ENCODE measurements at places on chromosomes 2 and 18.

DNA sequence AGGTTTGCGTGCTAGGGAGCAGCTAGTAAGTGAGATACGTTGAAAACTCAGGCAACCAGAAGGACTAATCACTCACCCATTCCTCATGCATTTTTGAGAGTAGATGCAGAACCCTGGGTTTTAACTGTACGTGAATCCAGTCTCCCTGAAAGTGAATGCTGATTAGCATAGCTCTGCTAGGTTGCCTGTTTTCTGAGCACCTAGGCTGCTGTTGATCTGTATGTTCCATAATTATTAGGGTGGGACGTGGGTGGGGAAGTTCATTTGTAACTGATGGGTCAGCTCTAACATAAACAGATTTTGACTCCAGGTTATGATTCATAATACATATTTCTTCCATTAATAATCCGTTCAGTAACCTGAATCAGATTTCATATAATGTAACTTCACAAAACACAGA lies 379.0 kb upstream of the FANCL start:
- DNase-seq: no peak

DNA sequence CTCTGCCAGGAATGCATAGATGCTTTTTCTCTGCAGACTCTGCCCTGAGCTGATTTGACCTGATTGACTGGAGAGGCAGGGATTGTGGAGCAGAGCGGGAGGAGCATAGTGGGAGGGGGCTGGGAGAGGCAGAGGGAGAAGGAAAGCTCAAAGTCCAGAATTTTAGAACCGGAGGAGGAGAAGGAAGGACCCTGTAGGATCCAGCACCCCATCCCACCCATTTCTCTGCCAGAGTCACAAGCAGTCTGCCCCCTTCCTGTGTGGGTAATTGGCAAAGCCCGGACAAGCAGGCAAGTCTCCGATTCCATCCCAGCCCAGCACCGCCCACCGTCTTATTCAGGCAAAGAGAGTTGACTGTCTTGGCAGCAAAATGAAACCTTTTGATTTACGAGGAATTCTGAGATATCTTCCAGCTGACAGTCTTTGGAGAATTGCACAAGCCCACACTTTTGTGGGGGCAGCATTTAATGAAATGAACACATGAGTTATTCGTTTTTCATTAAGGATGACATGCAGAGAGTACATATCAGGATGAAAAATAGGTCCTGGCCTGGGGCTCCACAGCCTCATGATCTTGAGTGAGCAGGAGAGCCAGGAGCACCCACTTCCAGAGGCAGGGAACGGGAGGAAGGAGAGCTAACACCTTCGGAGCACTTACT lies 103.1 kb downstream of the MCFD2 start:
- peak; percentile 92 for DNase-seq

- no peak for DNase-seq
Observed at GRCh38 chr2:177606636-177607035, 214.1 kb downstream of the AGPS start.

DNA sequence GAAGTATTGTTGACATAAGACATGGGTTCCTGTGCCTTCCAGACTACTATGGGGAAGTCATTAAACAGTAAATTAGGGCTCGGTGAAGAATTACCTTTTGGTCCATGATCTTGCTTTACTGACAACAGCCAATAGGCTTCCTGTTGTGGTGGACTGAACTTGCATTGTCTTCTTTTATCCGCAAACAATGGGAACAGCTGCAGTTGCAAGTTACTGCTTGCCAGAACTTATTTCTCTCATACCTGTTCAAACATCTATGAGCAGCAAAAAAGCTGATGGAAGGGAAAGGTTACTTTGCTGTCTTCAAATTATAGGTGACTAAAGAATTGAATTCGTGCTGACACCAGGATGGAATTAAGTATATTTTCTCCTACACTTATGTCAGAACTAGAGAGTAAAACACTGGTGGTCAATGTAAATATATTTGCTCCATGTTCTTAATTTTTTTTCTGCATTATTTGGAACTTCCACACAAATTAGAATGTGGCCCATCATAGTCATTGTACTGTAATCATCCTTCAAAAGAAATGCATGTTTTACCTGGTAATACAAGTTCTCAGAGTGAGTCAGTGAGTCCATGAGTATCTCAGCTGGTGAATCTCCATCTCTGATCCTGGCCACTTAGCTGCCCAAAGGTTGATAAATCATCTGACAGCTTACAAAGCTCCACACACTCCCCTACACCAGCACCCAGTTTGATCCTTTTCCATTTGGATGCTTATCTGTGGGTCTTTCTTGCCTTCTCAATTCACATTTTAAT lies 37.3 kb upstream of the RNF152 start:
- DNase-seq: no peak

GRCh38 chr18:12306752-12307700 lies 1.0 kb upstream of the TUBB6 start:
- DNase-seq: no peak

DNA sequence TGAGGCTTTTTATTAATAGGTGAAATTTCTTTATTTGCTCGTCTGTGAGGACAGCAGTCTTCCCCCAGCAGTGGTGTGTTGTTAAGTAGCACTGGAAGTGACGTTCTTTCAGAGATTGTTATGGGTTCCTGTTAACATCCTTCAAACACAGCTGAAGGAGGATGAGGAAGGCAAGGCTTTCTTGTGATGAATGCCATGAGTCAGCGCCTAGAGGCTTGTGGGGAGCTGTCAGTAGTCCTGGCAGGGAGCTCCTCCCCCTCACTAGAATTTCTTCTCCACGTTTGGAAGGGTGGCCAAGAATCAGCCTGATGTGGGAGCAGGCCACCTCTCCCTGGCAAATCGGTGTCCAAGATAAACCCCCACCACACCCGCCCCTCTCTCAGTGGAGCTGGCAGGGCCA lies 113.2 kb downstream of the ARHGEF4 start:
- DNase-seq: no peak

DNA sequence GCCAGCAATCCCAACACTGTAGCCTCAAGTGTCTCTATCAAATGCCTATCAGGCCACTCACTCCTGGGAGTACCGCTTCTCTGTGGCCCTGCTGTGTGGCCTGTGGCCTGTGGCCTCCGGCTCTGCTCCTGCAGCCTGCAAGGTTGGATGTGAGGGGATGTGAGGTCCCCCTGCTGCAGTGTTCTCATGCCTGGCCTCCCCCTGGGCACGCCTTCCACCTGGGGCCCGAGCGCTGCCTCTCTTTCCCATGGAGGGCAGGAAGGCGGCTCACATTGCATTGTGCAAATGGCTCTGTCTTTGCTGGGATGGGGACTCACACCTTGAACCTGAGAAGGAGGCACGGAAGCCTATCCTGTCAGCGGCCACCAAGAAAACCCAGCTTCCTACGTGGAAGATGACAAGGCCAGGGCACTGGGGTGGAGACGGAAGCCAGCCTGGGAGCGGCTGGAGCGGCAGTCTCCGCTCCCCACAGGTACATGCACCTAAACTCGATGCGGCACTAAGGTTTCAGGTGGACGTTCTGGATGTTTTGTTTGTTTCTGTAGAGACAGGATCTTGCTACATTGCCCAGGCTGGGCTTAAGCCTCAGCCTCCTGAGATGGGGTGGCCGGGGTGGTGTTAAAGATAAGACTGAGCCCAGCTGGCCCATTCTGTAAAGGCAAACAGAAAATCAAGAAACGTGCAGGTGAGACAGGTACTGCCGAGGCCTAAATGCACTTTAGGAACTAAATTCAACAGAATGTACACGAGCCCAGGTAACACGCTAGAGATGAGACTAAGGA lies 140.1 kb downstream of the HDAC4 start:
- no peak for DNase-seq

DNA sequence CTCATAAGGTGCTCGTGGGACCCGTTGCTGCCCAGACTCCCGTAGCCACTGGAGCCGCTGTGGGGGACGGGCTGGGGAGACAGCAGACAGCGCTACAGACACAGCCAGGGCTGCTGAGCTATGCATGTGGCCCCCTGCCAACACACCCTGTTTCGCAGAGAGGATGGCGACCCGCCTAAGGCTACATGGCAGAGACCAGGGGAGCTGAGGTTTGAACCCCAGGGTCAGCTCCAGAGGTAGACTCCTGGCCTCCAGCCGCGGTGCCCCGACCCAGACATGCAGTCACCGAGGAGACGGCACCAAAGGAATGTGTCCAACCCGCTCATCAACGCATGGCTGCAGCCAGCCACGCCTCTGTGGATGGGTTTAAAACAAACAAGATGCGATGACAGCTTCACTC lies 21.0 kb upstream of the HES6 start:
- DNase-seq: no peak

- DNase-seq: no peak
Observed at GRCh38 chr2:51103205-51103604, 71.3 kb upstream of the NRXN1 start.

All from GM04503 (cell line).